Stimulated activated CD4-positive, alpha-beta T cell treated with anti-CD3 and anti-CD28 coated beads, TNF-alpha, amount 100 ng/mL, for 4 hours (primary cell): ENCODE measurements at places on chromosomes 5 and 9.

DNA sequence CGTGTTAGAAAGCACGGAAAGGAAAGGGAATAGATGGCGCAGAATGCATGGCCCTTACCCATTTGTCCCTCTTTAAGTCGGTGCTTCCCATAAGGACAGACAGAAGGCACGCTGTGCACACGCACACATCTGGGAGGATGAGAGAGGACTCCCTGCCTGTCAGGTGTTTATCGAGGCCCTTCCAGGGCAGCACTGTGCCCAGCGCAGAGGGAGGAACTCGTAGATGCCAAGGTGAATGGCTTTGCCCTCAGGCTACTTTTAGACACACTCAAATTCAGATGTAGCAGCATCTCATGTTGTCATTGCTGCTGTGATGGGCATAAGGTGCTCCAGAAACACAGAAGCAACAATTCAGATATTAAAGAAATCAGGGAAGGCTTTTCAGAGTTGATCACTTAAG, 70.2 kb upstream of the CTSL start:
- DNase-seq, result no peak

DNA sequence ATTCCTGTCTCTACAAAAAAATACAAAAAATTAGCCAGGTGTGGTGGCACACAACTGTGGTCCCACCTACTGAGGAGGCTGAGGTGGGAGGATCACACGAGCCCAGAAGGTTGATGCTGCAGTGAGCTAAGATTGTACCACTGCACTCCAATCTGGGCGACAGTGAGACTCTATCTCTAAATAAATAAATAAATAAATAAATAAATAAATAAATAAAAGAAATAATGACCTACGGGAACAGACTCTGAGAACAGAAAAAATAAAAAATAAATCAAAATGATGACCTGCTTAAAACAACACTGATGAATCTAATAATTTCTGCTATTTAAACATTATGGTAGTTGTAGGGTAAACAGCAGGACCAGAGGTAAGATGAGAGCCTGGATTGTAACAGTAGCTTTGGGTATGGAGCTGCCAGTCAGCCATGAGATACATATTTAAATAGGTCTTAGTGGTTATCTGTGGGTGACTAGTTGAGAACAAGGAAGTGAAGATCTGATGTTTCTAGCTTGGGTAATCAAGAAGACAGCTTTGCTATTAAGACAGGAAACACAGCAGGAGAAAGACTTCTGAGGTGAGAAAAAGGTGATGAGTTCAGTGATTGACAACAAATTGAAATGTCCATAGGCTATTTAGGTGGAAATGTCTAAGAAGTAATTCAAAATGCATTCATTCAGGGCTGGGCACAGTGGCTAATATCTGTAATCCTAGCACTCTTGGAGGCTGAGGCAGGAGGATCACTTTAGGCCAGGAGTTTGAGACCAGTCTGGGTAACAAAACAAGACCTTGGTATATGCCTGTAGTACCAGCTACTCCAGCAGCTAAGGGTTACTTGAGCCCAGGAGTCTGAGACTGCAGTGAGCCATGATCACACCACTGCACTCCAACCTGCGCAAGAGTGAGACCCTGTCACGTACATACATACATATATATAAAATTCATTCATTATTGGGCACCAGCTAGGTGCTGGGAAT, 11.0 kb downstream of the RNF145 start:
- DNase-seq, result no peak

DNA sequence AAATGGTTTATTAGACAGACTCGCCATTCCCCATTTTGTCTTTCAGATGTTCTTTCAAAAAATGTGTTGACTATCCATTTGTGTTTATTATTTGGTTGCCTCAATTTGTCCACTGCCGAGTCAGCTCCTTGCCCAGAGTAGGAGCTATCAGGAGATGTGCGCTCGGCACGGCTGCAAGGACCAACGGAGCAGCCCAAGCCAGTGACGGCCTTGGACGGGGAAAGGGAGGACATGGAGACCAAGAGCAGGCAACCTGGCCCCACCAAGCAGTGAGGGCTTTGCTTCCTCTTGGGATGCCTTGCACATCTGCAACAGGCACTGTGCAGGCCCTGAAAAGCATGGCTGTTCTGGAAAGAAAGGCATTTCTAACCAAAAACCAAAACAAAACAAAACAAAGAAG, 69.8 kb downstream of the DEPDC1B start:
- no peak for DNase-seq

DNA sequence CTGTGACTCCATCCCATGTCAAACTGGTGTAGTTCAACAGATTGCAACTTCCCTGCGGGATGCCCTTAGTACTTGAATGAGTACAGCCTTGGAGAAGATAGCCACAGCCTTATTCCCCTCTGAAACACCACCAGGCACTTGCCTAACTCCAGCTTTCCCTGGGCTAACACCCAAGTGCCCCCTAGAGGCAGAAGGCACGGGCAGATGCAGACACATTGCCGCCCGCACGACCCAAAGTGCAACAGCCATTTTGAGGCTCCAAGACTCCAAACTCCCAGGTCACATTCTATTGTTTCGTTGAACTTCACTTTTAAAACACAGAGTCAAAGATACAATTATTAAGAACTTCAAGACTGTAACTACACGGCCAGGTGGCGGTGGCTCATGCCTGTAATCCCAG, 163.6 kb upstream of the CDH6 start:
- no peak for DNase-seq

- DNase-seq, result peak; percentile 44
Observed at GRCh38 chr9:36470643-36471290, 70.7 kb upstream of the RNF38 start.
